ENCODE measurements at places on chromosomes 7 and 10.

- DNase-seq: no peak
Observed at GRCh38 chr10:52472406-52473146, 158.5 kb downstream of the DKK1 start.

DNA sequence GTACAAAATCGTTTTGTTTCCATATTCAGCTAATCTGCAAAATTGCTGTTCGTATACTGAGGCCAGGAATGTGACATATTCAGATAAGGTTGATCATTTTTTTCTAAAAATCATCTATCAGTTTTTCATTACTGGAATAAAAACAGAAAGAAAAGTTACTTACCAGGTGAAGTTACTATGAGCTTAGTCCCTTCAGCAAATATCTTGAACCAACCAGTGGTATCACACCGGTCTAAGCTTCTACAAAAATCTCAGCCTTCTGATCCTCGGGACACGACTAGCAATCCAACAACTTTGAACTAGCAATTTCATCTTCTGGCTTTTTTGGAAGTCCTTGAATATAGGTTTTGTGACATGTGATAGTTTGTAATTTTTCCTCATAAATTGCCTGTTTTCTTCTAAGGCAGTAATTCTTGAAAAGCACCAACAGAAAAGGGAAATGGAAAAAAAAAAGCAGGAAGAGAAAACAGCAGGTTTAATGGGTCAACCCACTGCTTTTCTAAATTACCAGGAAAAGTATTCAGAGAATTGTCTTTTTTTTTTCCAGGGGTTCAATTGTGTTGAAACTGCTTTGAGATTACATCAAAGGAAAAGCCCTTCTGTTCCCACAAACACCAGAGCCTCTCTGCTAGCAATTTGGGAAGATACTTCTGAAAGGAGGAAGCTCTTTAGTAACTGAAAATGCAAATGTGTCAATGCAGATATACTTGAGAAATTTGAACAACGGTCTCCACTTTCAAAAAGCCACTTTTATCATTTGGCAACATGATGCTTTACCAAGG lies 2.9 kb upstream of the TARP start:
- no peak for DNase-seq

DNA sequence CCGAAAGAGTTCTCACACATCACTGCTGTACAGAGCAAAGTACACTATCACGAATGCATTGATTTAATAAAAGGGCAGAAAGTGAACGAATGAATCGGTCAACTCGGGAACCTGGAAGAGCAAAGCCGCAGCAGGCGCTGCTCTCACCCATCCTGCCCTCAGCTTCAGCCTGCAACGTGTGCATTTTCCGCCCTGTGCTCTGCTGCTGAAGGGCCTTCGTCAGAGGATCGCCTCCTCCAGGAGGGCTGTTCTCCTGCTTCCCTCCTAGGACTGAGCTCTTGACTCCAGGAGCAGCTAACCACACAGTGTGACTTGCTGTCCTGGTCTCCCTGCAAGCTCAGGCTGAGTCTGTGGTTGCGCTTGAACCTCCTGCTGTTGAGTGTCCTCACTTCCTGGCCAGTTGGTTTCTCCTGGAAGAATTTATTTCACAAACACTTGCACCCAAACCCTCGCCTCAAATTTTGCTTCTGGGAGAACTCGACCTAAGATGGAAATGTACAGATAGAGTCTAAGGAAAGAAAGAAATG lies 473.0 kb upstream of the KLF6 start:
- no peak for DNase-seq

DNA sequence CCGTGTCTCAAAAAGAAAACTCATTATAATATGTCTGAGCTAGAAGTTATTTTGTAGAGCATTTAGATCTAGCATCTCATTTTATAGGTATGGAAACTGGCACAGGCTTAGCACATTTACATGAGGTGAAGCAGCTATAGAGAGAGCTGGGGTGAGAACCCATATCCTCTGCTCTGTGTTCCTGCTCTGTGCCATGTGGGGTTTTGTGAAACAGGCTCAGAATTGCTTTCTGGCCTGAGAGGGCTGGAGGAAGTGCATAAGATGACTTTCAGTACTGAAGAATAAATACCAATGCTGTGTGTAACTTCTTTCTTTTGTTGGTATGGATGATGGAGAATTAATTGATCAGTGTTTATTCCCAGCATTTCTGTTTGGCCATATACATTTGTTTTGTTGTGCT lies 159.1 kb downstream of the LRRC4 start:
- DNase-seq: no peak

DNA sequence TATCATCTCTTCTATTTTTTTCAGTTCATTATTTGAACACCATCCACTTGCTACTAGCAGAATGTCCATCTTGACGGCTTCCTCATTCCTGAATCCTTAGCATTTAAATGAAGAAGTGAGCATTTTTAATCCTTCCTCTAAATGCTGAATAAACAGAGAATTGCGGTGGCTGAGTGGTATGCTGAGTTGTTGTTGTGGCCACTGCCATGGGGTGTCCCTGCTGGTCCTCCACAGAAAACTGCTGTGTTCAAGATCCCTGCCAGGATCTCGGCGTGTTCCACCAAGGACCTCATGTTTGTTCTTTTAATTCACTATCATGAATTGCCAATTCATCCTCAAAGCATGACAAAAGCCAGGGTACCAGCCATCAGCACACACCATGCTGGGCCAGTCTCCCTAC lies 48.9 kb upstream of the HABP2 start:
- DNase-seq: no peak

GRCh38 chr7:46461334-46461777 lies 540.3 kb upstream of the IGFBP3 start:
- DNase-seq: no peak

DNA sequence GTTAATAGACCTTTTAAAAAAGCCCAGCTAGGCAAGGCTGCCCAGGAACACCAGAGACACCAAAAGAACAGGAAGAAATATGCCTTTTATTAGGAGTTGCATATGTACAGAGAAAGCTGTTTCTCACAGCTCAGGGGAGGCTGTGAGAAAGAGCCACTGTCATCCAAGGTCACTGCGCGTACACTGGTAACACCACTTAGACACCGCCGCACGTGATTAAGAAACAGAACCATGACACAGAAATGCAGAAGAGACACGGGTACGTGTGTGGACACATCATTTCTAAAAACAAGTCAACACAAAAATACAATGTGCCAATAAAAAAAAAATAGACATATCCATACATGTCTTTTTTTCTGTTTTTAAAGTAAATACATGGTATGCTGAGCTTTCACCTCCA lies 705.6 kb downstream of the PARD3 start:
- no peak for DNase-seq

- no peak for DNase-seq
Observed at GRCh38 chr10:119205894-119206602, 1.3 kb upstream of the GRK5 start.

DNA sequence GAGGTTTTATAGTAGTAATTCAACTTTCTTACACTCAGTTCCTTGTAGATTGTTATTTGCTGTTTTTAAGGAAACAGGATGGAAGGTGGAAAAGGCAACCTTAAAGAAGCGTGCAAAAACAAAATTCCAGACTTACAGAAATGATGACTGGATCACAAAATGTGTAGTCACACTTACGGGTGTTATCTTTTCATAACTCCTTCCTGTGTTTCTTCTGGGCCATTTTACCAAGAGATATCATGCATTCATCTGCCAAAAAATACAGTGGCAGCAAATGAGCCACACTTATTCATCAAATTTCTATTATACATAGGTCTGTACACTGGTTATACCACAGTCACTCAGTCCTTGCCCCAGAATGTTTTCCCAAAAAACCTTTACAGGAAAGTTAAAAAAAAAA lies 94.3 kb upstream of the IL6 start:
- no peak for DNase-seq

DNA sequence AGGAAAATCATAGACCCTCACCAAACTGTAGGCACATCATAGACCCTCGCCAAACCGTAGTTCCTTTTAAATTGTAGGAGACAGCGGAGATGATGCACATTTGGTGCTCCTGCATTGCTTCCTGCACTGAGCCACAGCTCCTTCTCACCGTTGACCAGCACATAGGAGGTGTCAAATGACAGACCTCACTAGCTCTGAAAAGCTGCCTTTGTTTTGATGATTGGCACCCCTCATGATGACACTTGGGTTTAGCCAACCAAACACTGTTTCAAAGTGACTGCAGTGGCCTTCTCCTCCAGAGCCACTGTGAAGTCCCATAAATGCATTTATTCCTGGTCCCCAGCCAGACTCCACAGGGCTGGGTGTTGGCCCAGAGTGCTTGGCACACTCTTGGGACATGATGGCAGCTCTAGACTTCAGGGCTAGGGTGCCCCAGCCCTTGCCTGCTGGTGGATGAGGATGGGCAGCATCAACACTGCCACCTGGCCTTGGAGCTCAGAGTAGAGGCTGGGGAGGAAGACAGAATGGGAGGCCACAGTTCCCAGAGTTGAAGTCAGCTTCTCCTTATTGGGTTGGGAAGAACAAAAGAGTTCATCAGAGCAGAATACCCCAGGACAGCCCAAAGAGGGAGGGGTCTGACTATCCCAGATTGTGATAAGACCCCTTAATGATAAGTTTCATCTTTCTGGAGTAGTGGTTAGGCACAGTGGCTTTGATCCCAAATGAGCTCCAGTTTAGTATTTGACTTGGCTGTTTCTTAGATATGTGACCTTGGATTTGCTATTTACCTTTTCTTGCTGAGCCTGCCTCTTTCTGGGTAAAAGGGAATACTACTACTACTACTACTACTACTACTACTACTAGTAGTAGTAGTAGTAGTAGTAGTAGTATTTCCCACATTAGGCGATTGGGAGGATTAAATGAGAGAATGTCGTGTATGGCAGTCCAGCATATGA lies 75.3 kb downstream of the MTPN start:
- DNase-seq: no peak

DNA sequence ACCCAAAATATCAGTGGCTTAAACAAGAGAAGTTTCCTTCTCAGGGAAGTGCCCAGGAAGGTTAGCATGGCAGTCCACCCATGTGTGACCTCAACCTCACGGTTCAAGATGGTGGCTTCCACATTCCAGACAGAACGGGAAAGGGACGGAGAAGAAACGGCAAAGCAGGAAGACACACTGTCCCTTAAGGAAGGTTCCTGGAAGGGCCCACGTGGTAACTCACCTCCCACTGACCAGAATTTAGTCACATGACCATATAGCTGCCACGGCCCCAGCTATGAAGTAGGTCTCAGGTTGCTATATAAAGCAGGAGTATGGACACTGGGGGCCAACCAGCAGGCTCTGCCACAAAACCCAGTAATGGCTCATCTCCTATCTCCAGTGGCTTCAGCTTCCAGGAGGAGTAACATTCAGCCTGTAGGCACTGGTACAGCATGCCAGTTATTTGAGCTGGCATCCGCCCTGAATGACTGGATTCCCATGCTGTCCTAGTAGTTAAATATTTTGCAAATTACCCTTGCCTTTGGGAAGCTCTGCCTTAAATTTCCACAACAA lies 278.5 kb upstream of the KLF14 start:
- no peak for DNase-seq

- no peak for DNase-seq
Observed at GRCh38 chr7:120413164-120413563, 140.2 kb downstream of the KCND2 start.

DNA sequence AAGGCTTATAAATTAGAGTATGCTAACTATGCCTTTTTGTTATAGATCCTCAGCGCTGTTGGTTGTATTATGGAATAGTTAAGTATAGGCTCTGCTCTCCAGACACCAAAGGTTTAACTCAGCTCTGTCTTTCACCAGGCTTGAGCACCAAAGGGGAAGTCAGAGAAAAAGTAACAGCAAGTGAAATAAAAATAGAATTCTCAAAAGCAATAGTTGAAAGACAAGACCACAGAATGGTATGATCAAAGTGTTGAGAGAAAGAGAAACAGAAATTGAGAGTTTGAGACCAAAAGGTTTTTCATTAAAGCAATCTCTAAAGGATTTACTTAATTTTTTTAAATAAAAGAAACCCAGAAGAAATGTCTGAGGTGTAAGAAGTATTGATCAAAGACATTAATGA lies 529.8 kb upstream of the C7orf33 start:
- no peak for DNase-seq

GRCh38 chr7:51458693-51459092 lies 142.1 kb upstream of the COBL start:
- no peak for DNase-seq

DNA sequence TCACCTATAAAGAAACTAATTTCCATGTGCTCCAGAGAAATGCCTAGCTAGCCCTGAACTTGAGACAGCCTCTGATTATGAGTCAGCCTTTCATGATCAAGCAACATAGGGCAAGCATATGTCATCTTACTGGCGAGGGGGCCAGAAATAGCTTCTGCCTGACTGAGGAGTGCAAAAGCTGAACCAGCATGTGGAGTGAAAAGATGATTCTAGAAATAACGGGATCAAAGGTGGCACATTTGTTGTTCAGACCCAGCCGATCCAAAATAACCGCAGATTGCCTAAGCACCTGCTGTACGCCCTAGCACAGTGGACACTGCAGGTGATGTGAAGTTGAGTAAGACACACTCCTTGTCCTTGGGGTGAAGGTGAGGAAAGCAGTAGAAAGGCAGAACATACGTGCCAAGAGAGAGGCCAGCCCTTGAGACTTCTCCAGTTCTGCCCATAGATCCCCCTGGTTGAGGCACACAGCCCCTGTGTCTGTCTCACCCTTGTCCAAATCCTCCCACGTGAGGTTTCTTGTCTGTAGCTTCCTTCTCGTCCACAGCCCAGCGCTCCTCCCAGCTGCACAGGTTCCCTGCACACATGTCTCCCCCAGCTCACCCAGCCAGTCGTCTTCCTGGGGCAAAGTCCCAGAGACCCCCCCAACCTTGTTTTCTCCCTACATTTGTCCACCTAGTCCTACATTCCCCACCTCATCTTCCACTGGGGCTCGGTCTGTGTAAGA lies 2.8 kb upstream of the BCL7B start:
- no peak for DNase-seq

DNA sequence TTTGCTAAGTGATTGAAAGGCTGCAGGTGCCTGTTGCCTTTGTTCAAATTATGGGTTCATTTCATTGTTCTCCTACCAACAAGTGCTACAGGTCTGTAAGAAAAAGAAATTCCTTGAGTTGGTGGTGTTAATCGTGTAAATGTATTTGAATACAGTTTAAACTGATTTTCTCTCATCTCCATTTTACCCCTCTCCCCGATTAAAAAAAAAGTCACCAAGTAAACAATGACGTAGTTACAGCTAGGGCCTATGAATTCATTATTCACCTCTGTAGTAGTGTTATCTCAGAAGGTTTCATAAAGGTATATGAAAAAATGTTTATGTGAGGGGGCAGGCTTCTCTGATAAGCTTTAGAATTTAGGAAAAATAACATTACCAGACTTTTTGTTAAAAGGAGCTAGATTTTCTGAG lies 1.1 kb downstream of the REEP3 start:
- DNase-seq: no peak

GRCh38 chr7:78226059-78226719 lies 427.6 kb downstream of the PHTF2 start:
- no peak for DNase-seq

GRCh38 chr10:62373995-62374861 lies at the start of gene ZNF365:
Gene ZNF365, plus strand, starts transcription at chr10:62374369. Its CDS starts 1,825 bp downstream, at chr10:62376194.
- no peak for DNase-seq

DNA sequence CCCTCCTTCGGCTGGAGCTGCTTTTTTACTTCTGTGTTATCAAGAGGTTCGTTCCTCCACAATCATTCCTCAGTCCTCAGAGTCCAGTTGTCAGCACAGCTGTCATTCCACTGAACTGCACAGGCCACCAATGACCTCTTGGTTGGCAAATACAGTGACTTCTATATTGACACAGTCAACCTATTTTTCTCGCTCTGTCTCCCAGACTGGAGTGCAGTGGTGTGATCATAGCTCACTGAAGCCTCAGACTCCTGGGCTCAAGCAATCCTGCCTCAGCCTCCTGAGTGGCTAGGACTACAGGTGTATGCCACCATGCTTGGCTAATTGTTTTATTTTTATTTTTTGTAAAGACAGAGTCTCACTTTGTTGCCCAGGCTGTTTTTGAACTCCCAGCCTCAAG lies 27.7 kb downstream of the CRCP start:
- no peak for DNase-seq
